ENCODE measurements at places on chromosomes 4 and X. TPM values are rescaled to one million over a fixed set of nuclear protein-coding genes. Genes with fewer than 3 reads are reported as not detected.

Gene MSX1
- 7.0 TPM for total RNA-seq

Gene FAM184B
- not detected for total RNA-seq

Gene GRIA2
- total RNA-seq: 1.6 TPM

Gene DUX4
- total RNA-seq: not detected

Gene BEND2
- not detected for total RNA-seq
